Activated CD8-positive, alpha-beta memory T cell treated with anti-CD3 and anti-CD28 coated beads, Interleukin-2, amount 10 ng/mL, durations not matched to agents 7 days and 5 days (primary cell): ENCODE measurements at places on chromosomes 2 and 18. TPM values are rescaled to one million over a fixed set of nuclear protein-coding genes. Genes with fewer than 3 reads are reported as not detected.

- H3K27me3 ChIP-seq: peaks cover 32% of the 10 kb centered on the region
- no peaks in the 10 kb centered on the region for H3K4me1 ChIP-seq
- H3K36me3 ChIP-seq: no peaks in the 10 kb centered on the region
- no peak overlapping the region for H3K27ac ChIP-seq
- no peak overlapping the region for H3K4me3 ChIP-seq
These were observed 206.8 kb downstream of the LPIN1 start for GRCh38 chr2:11953258-11953657.

GRCh38 chr2:237122214-237122666 lies 36.6 kb downstream of the COPS8 start:
- peaks cover 3% of the 10 kb centered on the region for H3K4me1 ChIP-seq
- peak; percentile 72 for DNase-seq
- no peaks in the 10 kb centered on the region for H3K36me3 ChIP-seq

- no peak for DNase-seq
- H3K4me1 ChIP-seq: no peaks in the 10 kb centered on the region
- no peak overlapping the region for H3K4me3 ChIP-seq
- no peaks in the 10 kb centered on the region for H3K27me3 ChIP-seq
- no peak overlapping the region for H3K27ac ChIP-seq
- no peaks in the 10 kb centered on the region for H3K36me3 ChIP-seq
These were observed 493.8 kb downstream of the FBXO15 start for GRCh38 chr18:73653827-73654226.

- DNase-seq: no peak
- peaks cover 2% of the 10 kb centered on the region for H3K27me3 ChIP-seq
- H3K4me1 ChIP-seq: peaks cover 14% of the 10 kb centered on the region
- no peak overlapping the region for H3K4me3 ChIP-seq
- H3K36me3 ChIP-seq: no peaks in the 10 kb centered on the region
These were observed 28.2 kb upstream of the ATG16L1 start for GRCh38 chr2:233223059-233223894.

GRCh38 chr2:47238638-47239037 lies 83.5 kb upstream of the STPG4 start:
- no peak overlapping the region for H3K4me3 ChIP-seq
- DNase-seq: no peak
- H3K4me1 ChIP-seq: peaks cover 13% of the 10 kb centered on the region
- no peak overlapping the region for H3K27ac ChIP-seq
- H3K27me3 ChIP-seq: peaks cover 16% of the 10 kb centered on the region
- H3K36me3 ChIP-seq: no peaks in the 10 kb centered on the region

GRCh38 chr2:145194673-145195072 lies 674.8 kb upstream of the ZEB2 start:
- no peak overlapping the region for H3K27ac ChIP-seq
- no peaks in the 10 kb centered on the region for H3K27me3 ChIP-seq
- H3K4me3 ChIP-seq: no peak overlapping the region

DNA sequence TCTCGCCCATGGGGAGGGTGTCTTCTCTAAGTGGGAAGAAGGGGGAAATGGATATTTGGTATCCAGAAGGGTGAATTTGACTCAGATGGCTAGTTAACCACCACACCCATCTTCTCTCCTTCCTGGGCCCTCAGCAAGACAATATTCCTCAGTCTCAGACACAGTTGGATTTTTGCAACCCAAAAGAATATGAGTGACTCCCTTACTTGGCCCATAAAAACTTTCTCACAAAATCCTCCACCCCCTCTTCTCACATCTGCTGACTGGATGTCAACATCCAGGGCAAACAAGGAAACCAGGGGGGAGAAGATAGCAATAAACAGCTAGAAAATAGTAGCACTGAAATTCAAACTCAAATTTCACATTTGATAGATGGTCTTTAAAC lies 35.3 kb upstream of the GCC2 start:
- H3K4me1 ChIP-seq: no peaks in the 10 kb centered on the region
- DNase-seq: no peak
- H3K27ac ChIP-seq: no peak overlapping the region

UGT1A6 gene
- total RNA-seq: not detected
